ENCODE measurements at places on chromosomes 16 and 17.
A peak's percentile ranks its signal among the peaks of the same experiment; 100 is the strongest.

- DNase-seq = no peak
These were observed 53.1 kb downstream of the FOXL1 start for GRCh38 chr16:86631444-86631843.

DNA sequence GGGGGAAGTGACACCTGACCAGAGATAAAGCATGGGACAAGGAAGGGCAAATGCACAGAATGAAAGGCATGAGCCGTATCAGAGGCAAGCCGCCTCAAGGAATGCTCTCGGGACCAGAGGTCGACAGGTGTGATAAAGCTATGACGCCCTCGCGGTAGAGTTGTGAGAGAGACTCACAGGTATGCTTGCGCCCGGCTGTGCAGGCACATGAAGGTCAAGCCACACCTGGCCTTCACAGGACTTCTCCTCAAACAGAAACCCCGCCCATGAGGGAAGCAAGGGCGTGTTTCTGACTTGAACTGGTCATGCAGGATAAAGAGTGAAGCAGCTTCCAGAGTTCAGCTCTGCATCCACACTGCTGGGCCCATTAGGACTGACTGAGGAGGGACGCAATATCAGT lies 7.8 kb downstream of the NCBP3 start:
- DNase-seq = no peak

DNA sequence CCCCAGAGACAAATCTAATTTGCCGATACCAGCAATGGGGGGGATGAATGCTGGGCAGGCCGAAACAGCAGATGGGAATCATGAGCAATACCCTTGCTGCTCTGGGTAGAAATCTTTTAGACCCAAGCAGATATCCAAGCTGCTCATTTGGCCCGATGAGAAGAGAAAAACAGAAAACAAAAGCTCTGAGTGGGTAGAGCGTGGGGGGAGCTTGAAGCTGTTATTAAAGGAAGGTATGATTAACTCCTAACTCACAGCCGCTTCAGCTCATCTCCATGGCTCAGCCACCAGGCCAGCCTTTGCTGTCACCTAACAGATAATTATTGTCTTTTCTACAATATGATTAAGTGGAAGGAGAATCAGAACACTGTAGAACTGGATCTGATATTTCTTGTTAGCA lies 58.3 kb downstream of the VPS35L start:
- no peak for DNase-seq

DNA sequence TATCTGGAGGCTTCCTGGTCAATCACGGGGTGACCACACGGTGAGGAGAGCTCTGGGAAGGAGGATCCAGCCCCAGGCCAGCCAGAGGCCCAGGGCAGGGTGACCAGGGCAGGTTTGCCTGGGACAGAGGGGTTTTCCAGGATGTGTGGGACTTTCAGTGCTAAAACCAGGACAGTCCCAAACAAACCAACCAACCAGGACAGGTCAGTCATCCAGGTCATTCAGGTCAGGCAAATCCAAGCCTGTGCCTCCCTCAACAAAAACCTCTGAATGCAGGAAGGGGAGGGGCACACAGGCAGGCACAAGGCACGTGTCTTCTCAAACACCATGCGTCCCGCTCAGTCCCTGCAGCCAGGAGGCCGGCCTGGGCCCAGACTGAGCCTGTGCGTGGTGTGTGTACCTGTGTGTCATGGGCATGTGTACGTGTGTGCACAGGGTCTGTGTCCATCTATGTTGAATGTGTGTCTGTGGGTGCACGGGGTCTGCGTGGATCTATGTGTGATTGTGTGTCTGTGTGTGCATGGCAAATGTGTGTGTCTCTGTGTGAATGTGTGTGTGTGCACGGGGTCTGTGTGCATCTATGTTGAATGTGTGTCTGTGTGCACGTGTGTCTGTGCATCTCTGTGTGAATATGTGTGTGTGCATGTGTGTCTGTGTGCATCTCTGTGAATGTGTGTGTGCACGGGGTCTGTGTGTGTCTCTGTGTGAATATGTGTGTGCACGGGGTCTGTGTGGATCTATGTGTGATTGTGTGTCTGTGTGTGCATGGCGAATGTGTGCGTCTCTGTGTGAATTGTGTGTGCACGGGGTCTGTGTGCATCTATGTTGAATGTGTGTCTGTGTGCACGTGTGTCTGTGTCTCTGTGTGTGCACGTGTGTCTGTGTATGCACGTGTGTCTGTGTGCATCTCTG lies 78.9 kb downstream of the RTN4RL1 start:
- no peak for DNase-seq

DNA sequence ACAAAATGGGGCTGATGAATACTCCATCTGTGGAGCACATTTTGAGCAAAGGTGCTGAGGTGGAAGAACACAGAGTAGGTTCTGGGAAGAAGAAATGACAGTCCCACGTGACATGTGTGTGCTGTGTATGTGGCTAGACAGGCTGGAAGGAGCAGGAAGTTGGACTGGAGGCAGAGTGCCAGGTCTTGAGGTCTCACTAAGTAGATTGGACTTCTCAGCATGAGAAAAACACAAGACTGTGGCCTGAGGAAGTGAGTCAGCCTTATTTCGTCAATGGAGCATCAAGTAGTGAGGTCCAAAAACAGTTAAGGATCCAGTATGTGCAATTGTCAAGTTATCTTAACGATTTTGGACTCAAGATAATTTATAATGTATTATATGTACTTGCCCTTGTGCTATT lies 736.5 kb downstream of the KCNJ2 start:
- DNase-seq = peak; percentile 87

DNA sequence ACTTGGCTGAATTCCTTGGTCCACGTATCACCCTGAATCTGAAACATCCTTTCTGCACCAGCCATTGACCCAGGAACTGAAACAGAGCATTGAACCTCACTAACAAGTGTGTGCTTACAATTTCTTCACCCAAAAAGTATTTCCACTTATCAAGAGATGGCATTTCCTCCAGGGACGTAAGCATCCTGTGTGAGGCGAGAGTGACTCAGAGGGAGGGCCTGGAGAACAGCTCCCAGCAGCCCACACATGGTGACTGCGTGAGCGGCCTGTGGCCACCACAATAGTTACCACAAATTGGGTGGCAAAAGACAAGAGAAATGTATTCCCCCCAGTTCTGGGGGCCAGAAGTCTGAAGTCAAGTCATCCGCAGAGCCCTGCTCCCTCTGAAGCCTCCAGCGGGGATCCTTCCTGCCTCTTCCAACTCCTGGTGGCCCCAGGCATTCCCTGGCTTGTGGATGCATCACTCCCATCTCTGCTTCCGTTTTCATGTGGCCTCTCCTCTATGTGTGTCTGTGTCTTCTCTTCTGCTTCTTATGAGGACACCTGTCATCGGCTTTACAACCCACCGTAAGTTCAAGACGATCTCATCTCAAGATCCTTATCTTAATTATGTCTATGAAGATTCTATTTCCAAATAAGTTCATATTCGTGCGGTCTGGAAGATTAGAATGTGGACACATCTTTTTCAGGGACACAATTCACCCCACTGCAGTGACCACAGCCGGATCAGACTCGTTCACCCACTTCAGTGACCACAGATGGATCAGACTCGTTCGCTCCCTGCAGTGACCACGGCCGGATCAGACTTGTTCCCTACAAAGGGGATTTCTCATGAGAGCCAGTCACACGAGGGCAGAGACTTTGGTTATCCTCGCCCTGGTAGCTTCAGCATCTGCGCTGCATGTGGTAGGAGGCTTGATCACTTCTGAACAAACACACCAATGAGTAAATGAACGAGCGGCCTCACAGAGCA lies 122.6 kb upstream of the FOXF1 start:
- DNase-seq = no peak

- no peak for DNase-seq
These were observed 1.8 kb downstream of the MAPT start for GRCh38 chr17:45895969-45896785.

- peak; percentile 16 for DNase-seq
These were observed 32.4 kb downstream of the PIK3R6 start for GRCh38 chr17:8835106-8835505.

- no peak for DNase-seq
These were observed 14.1 kb upstream of the UTP6 start for GRCh38 chr17:31915456-31916100.

GRCh38 chr16:19094542-19095365 lies 19.0 kb upstream of the ITPRIPL2 start:
- DNase-seq = no peak

DNA sequence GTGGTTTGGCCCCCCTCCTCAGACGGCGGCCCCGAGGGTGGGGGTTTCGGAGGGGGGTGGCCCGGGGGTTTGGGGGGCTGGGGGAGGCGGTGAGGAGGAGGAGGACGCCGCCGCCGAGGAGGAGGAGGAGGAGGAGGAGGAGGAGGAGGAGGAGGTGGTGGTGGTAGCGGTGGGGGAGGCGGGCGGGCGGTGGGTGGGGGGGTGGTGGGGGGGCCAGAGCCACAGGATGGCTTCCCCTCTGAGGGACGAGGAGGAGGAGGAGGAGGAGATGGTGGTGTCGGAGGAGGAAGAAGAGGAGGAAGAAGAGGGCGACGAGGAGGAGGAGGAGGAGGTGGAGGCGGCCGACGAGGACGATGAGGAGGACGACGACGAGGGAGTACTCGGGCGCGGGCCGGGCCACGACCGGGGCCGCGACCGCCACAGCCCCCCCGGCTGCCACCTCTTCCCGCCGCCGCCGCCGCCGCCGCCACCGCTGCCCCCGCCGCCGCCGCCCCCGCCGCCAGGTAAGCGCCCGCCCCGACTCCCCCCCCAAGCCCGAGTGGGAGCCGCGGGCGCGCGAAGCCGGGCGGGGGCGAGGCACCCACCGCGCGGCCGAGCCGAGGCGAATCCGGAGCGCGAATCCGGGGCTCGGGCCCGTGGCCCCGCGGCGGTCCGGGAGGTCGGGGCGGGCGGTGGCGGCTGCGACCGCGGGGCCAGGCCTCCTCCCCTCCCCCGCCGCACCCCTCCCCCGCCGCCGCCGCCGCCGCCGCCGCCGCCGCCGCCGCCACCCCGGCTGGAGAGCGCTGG lies 3.8 kb upstream of the CHD3 start:
- DNase-seq = no peak

GRCh38 chr16:27799896-27800295 lies 250.0 kb downstream of the KATNIP start:
- no peak for DNase-seq

GRCh38 chr16:83925957-83926725 lies 26.9 kb upstream of the OSGIN1 start:
- DNase-seq = no peak

DNA sequence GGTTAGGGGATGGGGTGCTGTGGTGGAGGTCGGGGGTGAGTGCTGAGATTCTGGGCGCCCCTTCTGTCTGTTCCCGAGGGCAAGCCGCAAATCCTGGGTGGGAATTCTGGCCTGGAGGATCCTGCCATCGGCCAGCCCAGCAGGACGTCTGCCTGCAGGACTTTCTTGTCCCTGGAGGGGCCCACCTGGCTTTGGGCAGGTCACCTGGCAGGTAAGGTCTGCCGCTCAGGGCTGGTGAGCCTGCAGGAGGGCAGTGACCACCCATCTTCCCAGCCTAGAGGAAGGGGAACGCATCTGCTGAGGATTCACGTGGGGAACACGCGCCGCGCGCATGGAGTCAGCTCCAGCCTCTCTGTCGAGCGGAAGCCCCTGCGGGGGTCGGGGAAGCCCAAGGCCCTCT lies 5.4 kb downstream of the RNF222 start:
- DNase-seq = no peak

DNA sequence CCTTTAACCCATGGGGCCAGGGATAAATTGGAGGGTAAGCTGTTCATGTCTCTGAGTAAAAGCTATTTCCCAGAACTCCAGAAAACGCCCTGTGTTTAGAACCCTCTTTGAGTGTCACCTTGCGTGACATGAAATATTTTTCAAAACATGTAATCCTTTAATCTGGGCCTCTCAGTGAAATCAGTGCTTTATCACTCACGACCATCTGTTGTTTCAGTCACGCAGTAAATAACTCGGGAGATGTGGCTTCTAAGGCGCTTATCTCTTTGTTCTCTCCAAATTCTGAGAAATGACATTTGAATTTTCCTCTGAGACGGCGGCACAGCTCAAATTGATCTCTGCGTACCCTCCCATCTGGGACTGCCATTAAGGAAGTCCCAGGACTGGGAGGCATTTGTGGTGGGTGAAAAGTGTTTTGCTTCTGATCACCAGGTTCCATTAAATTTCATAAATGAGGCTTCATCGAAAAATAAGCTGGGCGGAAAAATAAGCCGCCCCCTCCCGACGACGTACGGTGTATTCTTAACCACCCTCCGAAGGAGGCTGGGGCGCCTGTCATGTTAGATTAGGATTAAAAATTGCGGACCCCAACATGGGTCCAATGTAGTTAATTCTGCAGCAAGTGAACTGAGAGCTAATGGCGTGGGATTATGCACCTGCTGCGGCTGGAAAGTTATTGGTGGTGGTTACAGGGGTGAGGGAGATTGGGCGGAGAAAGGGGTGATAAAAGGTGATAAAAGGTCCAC lies 12.7 kb downstream of the WFDC1 start:
- DNase-seq = no peak

- DNase-seq = no peak
These were observed 6.4 kb upstream of the LGALS9 start for GRCh38 chr17:27624539-27624938.

DNA sequence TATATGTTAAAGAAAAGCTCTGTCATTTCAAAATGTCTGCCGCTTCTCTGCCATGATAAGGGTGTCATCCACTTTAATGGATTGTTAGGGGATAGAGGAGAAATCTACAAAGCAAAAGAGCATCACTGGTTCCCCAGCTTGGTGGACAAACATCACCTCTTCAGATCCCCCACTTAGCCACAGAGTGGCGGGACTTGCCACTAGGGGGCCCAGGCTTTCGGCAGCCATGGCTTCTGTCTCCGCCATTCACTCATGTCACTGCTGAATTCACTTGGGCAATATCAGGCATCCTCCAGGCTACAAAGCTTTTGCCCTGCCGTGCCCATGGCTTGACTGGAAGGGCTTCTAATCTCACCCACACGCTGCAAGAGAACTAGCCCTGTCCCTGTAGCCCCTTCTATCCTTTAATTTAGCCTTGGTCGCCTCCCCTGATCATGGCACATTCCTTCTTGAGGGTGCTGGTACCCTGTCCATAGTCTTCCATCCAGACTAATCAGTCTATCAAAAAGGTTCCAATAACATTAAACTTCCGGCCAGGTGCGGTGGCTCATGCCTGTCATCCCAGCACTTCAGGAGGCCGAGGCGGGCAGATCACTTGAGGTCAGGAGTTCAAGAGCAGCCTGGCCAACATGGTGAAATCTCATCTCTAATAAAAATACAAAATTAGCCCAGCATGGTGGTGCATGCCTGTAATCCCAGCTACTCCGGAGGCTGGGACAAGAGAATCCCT lies 34.7 kb downstream of the SBK1 start:
- DNase-seq = peak; percentile 65

DNA sequence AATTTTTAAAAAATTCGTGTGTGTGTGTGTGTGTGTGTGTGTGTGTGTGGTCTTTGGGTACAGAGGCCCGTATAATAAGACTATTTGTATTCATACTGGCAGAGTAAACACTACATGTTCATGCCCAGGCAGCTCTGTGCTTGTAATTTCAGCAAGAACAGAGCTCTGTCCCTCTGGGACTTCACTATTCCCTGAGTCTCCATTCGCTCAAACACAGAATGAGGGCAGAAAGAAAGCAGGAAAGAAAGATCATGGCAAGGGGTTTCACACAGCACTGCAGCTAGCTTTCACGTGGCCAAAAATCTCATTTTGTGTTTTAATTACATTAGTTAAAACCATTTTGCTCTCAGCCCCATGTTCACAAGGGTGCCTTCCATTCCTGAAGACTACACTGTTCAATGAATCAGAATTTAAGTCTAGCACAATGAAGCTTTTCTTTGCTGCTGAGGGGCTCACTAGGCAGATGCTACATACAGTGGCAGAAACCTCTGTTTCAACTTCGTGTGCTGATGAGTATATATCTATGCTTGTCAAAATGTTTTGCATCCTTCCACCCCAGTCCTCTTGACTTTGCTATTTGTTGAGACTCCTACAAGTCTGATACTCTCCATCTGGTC lies 198.4 kb upstream of the C17orf78 start:
- no peak for DNase-seq

- DNase-seq = no peak
These were observed 1.4 kb upstream of the CA7 start for GRCh38 chr16:66842765-66843164.
